ENCODE measurements at places on chromosomes 1 and 21.

DNA sequence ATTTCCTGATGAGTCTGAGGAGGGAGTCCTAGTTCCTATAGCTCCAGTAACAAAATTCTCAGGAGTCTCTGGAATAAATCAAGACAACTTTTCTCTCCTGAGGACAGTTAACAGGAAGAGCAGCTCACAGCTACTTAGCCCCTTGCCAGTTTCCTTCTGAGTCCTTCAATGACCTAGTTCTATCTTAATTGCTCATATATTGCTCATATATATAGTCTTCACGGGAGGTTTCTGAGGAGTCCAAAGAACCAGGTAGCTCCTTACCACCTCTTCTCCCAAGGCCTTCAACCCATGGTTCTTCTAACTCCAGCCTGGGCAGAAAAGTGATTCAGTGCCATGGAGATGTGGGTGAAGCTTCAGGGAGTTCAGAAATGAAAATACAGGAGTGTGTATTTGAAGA lies 4.6 kb downstream of the AMIGO1 start:
- no peak for DNase-seq

DNA sequence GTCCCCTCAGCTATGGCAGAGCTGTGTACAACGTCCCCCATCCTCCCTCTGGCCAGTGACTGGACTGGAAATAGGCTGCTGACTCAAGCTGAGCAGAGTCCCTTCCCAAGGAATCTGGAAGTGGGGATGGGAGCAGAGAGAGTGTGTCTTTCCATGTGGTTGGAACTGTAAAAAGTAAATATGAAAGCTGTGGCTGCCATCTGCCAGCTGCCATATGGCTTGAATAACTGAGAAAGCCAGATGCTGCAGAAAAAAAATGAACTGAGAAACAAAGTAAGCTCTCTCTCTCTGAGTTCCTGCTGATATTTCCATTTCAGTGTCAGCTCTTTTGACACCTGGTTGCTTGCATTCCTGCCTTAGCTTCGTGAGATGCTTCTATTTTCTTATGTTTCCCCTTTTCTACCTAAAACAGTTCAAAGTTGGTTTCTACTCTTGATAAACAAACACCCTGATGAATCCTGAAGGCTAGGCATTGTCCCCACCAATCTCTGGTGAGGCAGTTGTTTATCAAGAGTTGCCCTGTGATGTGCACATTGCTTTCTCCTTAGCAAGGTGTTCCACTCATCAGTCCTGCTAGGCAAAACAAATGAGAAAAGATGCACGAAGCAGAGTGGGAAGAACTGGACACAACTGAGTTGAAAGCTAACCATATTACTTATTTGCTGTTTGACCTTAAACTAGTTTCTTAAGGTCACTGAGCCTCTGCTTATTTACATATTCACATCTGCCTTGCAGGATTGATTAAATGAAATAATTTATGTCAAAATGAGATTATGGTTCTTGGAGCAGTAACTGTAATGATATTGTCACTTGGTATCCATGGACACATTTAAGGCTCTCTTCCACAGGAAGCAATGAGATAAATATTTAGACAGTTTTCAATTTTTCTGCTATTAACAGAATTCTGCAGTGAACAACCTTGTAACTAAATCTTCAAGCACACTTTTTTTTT lies 16.6 kb upstream of the DR1 start:
- DNase-seq, result no peak

- DNase-seq, result peak; percentile 36
These were observed 16.9 kb downstream of the IKBKE start for GRCh38 chr1:206486995-206487788.

DNA sequence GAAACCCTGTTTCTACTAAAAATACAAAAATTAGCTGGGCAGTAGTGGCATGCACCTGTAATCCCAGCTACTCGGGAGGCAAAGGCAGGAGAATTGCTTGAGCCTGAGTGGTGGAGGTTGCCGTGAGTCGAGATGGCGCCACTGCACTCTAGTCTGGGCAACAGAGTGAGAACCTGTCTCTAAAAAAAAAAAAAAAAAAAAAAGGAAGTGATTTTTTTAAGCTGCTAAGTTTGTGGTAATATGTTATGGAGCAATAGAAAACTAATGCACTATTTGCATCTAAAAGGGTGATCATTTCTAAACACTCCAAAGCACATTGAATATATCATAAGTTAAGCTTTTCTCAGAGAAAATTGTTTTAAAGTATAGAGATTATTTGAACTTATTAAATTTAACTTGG lies 244.8 kb upstream of the SPAG17 start:
- DNase-seq, result no peak

- DNase-seq, result no peak
These were observed 3.8 kb upstream of the SLC30A2 start for GRCh38 chr1:26049531-26050247.

GRCh38 chr1:59926381-59927123 lies at the start of gene CYP2J2:
CYP2J2 (minus strand) TSS chr1:59926773; CDS start chr1:59926746, 27 bp downstream.
- DNase-seq, result peak; percentile 36

DNA sequence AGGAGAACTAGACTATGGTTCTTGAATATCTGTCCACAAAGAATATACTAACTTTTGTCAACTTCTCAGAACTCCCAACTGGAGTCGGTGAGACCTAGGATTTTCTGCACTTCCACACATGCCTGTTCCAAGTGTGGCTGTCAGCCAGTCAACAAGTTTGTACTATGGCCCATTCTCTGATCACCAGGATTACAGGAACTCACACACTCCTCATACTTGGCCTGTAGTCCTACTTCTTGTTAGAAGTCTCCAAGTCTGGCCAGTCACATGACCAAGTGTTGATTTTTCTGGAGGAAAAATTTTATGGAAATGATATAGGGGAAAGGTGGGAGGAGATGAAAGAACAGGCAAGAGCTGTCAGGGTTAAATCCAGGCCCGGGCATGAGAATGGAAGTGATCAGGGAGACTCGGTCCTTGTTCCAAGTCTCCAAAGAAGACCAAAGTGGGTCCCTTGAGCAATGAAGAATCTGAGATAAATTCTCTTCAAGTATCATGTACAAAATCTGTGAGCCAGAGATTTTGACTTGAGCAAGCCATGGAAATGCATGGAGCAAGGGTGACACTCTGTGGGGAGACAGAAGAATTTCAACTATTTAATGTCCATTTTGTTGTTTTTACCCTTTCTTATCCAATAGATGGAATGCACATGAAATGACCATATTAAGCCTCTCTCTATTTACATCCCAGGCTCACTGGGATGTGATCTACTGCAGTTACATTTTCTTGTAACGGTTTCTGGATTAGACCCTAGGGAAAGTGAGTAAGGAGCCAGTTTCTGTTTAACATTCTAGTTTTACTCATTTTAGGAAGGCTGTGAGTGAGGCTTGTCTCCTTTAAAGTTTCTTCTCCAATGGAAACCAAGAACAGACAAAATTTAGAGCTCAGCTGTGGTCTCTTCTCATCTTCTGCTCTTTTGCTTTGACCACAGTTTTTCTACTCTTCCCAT lies 320.9 kb downstream of the ASTN1 start:
- DNase-seq, result peak; percentile 20

- DNase-seq, result peak; percentile 96
These were observed 38.6 kb downstream of the GADD45A start for GRCh38 chr1:67723620-67724019.

- DNase-seq, result no peak
These were observed 73.8 kb upstream of the CHODL start for GRCh38 chr21:18170829-18171228.

DNA sequence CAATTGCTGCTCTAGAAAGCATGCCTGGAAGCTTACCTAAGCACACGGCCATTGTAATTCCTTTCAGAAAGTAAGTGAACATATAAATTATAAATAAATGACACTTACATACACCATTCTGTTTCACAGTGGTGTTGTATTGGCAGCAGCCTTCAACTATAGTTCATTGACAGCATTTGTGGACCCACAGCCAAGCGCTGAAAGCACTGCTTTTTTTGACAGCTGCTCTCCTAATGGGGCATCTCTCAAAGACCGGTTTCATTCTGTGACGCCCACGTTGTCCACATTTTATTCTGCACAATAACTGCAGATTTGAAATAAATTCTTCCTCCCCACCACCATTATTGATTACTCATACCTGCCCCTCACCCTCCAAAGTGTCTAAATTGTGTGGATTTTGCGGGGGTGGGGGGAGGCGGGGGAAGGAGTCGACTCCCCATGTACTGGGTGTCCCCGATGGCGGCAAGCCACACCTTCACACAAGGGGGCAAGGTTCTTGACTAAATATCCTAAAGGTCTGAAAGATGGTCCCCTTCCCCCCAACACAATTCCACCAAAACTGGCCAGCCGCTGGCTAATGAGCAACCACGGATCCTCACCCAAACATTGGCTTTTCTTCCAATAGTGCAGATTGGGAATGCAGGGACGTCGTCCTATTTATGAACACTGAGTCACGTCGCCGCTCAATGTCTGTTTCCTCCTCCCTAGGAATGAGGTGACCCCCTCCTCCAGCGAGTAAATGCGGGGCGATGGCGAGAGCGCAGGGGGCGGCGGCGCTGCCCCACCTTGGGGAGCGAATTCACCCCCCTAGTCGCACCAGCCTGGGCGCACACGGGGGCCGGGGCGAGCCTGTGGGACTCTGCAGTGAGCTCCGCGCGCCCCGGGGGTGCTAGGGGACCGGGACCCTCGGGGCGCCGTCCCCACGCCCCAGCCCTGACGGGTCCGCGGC lies 960 bp downstream of the RCAN1 start:
- peak; percentile 36 for DNase-seq

GRCh38 chr1:202711949-202712635 lies 1.8 kb upstream of the SYT2 start:
- DNase-seq, result no peak

DNA sequence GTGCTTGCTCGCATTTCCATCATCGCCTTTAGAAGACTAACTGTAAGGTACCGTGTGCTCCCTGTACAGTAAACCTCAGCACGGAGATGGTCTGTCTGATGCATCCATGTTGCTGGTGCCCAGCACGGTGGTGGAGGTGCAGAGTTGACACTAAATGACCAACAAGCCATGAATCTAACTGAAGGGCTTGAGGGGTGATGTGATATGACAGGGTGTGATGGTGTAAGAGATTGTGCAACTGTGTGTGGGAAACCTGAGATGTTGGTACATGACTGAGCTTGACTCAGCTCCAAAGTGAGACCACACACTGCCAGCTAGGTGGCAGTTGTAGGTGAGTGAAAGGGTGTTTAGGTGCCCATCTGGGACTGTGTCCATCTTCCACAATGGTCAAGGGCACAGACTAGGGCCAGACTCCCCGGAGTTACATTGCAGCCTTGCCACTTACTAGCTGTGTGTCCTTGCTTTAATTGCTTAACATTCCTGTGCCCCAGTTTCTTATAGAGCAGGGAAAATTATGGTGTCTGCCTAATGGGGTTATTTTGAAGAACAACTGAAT lies 21.4 kb downstream of the SLC2A1 start:
- no peak for DNase-seq

DNA sequence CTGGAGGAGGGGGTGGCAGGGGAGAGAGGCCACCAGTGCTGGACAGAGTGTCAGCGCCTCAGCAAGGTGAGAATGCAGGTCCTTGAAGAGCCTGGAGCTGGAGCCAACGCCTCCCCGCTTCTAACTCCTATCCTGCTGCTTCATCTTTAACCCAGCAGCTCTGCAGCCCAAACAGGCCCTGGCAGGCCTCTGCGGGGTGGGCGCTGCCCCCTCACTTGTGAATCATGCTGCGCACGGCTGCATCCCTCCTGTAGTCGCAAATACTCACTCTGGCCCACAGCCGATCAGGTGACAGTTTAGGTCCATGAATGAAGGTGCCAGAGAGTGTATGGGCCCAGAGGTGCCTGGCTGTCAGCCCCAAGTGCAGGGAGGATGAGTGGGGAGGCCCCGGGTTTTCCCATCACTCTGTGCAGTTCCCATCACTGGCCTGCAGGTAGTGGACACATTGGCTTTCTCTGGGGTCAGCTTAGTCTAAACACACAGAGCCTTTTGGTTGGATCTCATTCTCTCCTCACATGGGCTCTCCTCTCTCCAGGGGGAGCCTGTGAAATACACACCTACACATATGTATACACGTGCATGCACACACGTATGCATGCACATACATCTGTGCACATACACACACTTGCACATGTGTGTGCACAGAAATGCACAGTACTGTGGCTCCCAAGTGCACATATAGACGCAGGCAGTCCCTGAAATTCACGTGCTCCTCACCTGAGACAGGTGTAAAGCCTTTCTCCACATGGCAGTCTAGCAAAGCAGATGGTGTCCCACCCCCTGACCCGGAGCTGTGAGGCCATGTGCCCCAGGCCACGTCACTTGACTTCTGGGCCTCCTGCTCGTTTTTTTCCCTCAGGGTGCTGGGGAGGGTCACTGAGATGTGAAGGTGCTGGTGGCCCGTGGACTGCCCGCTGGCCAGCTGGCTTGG lies 52.0 kb downstream of the TRIM11 start:
- DNase-seq, result no peak

DNA sequence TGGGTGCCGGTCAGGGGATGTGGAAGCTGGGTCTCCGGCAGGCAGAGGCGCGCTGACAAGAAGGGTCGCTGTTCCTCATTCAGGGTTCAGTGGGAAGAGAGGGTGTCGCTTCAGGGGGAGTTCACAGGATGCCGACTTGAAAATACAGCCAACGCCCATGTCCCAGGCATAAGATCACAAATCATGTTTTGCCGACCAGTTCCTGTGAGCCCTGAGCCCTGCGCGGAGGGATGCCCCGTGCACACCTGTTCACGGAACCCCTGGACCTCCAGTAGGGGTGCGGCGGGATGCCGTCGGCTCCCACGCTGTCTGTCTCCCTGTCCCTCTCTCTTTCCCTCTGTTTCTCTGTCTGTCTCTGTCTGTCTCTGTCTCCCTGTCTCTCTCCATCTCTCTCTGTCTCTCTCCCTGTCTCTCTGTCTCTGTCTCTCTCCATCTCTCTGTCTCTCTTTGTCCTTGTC lies 26.8 kb downstream of the TP73 start:
- no peak for DNase-seq

GRCh38 chr21:31837618-31838390 lies 35.0 kb upstream of the HUNK start:
- DNase-seq, result no peak
